ENCODE measurements at places on chromosomes 1 and 21. TPM values are rescaled to one million over a fixed set of nuclear protein-coding genes. Genes with fewer than 3 reads are reported as not detected.

GRCh38 chr1:117632269-117633067 is 26.6 kb downstream of the TENT5C start:
- ATAC-seq = no peak

DNA sequence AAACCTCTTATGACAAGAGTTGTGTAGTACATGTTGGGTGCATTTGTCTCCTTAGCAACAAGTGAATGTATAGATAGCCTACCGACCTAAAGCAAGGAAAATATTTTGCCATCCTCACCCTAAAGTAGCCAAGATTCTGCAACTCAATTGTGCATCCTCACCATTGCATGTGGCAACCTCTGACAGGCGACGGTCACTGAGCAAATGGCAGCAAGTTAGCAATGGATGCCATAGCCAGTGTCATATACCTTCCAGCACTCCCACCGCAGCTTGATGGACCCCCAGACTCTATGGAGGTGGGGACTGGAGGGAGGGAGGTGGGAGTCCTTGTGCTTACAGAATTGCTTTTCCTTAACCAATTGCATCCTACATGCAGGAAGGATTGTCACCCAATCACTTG is 17.0 kb downstream of the PROX1 start:
- ATAC-seq = no peak

- ATAC-seq = no peak
Observed at GRCh38 chr1:54882519-54882918, 4.5 kb downstream of the DHCR24 start.

DNA sequence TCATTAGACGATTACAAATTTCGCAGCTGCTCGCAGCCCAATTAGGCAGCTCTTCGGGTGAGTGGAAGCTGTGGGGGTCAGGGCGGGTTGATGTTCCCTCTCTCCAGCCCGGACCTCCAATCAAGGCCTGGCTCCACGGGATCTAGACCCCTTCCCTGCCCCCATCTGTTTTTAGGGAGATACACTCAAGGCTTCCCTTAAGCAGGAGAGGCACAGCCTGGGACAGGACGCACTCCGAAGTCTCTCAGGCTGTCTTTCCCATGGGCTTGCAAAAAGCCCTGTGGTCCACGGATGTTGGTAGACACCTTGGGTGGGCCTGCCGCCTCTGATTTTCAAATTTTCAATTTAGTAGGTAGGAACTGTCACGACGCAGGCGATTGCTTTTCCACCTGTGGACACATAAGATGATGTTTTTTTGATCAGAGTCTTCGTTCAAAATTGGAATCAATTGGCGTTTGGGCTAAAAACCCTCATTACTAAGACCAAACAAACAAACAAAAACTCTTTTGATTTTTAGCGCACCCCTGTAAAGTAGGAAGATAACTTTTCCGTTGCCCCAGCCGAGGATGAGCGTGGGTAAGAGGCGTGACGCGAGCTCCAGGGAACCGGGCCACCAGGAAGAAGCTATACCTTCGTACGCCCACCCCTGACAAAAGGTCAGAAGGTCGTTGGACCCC is 2.5 kb upstream of the LHX8 start:
- no peak for ATAC-seq

Gene EPHA8
- total RNA-seq = 0.13 TPM

Gene DRAXIN
- 0.08 TPM for total RNA-seq

- no peak for ATAC-seq
Observed at GRCh38 chr1:33824971-33825370, 38.9 kb upstream of the HMGB4 start.

Gene ARHGAP30
- total RNA-seq = 11.6 TPM

Gene MR1
- 18.7 TPM for total RNA-seq

DNA sequence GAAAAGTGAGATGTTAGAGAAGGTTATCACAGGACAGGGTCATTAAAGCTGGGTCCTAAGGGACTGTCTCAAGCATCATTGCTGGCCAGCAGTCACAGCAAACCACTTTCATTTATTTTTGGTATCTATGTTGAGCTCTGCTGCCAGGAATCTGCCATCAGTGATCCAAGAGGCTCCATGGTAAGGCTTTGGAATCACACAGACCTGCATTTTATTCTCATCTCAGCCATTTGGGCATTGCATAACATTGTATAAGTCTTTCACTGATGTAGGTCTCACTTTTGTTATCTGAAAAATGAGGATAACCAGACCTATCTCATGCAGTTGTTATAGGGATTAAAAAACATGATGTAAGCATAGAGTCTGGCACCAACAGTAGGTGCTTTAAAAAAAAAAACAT is 77.5 kb downstream of the OMA1 start:
- ATAC-seq = no peak

Gene CA14
- total RNA-seq = 0.54 TPM

- no peak for ATAC-seq
Observed at GRCh38 chr1:28326984-28327383, 1.9 kb upstream of the MED18 start.
